ENCODE measurements at places on chromosomes 16 and 17.

GRCh38 chr16:50741225-50741780 lies 583 bp upstream of the CYLD start:
- DNase-seq = peak; percentile 10

GRCh38 chr17:5516060-5516792 lies 29.9 kb downstream of the MIS12 start:
- DNase-seq = peak; percentile 99

GRCh38 chr17:40139566-40140058 lies 725 bp upstream of the CASC3 start:
- no peak for DNase-seq

GRCh38 chr17:43438626-43439025 lies 39.8 kb downstream of the ARL4D start:
- no peak for DNase-seq

- DNase-seq = no peak
Measured at GRCh38 chr17:30933966-30934365, 12.2 kb downstream of the ADAP2 start.
